ENCODE measurements at places on chromosomes 4 and X.

DNA sequence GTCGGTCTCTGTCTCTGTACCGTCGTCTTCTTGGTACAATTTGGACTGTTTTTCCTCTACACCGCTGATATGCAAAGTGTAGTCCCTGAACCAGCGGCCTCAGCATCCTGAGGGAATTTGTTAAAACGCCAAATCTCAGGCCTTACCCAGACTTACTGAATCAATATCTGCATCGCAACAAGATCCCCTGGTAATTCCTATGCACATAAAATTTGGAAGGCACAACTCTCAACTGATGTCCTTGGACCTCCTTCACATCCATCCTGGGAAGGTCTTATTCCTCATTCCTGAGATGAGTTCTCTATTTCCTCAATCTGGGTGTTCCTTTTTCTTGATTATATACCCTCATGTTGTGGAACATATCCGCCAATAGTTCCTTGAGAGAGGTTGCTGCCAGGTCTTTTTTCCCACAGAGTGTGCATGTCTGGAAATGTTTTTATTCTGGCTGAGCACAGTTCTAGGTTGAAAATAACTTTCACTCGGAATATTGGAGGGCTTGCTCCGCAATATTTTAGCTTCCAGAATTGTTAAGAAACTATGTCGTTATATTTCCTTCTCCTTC is 738 bp upstream of the HPF1 start:
- no peak for DNase-seq

- no peak for DNase-seq
These were observed 53.0 kb downstream of the POF1B start for GRCh38 chrX:85326234-85327059.

DNA sequence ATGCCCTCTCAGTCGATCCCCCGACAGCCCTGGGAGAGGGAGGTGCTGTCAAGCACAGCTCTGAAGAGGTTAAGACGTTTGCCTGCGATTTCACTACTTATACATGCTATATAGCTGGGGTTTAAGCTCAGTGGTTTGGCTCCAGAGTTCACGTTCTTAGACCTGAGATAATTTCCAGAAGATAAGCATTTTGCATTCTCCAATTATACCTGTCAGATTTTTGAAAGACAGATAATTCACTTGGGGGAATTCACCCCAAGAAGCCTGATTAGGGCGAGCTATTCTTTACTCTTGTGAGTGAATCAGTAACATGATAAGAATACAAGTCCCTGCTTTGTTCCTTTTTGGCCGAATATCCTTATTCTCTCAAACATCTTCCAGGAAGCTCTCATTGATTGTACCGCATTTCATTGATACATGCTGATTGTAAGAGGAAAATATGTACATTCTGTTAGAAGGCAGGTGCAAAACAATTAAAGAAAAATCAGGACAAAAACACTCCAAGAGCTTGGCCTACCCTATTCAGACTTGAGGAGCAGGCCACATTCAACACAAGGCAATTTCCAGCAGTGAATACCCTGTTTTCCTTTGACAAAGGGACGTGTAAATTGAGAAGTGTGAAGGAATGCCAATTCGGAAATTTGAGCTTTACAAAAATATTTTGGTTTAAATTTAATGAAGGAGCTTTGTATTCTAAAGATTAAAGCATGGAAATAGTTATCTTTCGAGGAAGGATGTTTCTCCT is 30.2 kb downstream of the TENM3 start:
- DNase-seq, result no peak

- DNase-seq, result no peak
These were observed 313.6 kb upstream of the DDX53 start for GRCh38 chrX:22686138-22686541.

All from stimulated activated CD8-positive, alpha-beta memory T cell treated with anti-CD3 and anti-CD28 coated beads, Interleukin-4, amount 100 ng/mL, for 24 hours (primary cell).